Epithelial cell of proximal tubule (primary cell): ENCODE measurements at places on chromosomes 11 and 22. TPM values are rescaled to one million over a fixed set of nuclear protein-coding genes. Genes with fewer than 3 reads are reported as not detected.

The GVQW3 gene
- total RNA-seq: 0.87 and 7.0 TPM in 2 replicates

DNA sequence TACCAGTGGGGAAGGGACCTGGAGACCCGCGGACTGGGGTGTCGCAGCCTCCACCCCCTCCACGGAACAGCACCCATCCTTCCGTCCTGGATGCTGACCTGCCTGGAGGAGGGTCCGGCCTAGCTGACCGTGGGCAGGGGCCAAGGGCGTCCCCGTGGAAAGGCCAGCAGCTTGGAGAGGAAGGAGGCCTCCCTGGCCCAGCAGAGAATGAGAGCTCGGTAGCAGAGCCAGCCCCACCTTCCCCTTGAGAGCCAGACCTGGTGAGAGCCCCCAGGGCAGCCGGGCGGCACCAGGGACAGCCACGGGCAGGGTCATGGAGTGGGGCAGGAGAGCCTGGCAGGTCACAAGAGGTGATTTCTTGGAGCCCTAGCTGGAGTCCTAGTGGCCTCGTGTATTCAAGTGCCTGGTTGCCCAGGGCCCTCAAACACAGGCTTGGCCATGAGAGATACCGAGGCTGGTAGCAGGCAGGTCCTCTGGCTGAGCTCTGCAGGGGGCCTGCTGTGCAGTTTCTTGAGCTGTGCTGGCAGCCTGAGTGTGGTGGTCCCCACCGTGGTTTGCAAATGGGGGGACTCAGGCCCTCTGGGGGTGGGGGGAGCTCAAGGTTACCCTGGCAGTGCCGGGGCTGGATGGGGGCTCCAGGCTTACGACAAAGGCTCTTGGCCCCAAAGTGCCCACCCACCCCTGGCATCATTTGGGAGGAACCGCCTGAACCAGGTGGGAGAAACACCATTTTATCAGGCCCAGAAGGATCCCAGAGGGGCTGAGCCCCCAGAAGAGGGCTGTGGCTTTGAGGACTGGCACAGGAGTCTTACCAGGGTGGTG, 7.6 kb downstream of the TSPAN32 start:
- DNase-seq: no peak

- DNase-seq: peak; percentile 30
Observed at GRCh38 chr11:116835791-116836631, 1.4 kb downstream of the APOA1 start.

The MAJIN gene
- not detected in 2 replicates for total RNA-seq

GRCh38 chr11:71194710-71195109, 57.7 kb downstream of the SHANK2 start:
- DNase-seq: no peak

The P2RY2 gene
- total RNA-seq: 1.1 and 5.4 TPM in 2 replicates

DNA sequence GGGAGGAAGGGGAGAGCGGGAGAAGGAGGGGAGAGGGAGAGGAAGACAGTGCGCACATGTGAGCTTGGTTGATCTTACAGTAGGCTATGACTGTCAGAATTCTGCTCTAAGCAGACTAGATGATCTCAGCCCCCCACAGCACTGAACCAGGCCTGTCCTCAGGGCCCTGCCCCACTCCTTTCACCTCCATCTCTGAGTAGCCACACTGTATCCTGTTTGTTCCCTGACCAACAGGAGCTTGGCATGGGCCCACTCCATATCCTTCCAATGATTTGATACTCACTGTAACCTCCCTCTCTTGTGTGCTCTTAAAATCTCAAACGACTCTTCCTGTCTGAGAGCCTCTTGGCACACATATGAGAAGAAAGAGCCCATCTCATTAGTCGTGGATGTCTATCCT, 86.1 kb upstream of the PARVA start:
- no peak for DNase-seq

- DNase-seq: no peak
Observed at GRCh38 chr11:7251487-7251835, 243 bp upstream of the SYT9 start.

DNA sequence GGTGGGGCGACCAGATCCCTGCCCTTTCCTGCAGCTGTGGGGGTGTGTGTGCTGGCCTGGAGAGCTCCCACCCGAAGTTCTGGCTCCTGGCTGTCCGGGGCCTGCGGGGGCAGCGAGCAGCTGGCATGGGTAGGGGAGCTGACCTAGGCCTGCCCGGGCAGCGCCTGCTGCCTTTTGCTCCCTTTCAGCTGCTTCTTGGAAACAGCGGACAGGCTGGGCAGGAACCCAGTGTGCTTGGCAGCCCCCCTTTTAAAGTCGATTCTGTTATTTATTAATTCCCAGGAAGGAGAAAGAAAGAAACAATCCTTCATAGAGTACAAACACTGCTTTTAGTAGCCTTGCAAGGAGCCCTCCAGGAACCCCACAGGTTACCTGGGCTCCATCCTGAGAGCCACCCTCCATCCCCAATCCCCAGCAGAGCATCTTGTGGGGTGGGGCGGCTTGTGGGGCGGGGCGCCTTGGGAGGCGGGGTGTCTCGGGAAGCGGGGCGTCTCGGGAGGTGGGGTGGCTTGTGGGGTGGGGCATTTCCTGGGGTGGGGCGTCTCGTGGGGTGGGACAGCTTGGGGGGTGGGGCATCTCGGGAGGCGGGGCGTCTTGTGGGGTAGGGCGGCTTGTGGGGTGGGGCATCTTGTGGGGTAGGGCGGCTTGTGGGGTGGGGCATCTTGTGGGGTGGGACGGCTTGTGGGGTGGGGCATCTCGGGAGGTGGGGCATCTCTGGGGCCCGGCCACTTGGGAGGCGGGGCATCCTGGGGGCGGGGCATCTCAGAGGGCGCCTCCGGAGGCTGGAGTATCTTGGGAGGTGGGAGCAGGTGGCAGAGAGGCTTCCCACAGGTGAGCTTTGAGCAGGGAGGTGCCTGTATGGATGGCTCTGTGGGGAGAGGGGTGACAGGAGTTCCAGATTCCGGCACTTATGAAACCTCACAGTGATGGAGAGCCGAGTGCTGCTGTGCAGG, 7.0 kb downstream of the CD81 start:
- no peak for DNase-seq

The DGAT2 gene
- total RNA-seq: 1.8 and 2.0 TPM in 2 replicates

DNA sequence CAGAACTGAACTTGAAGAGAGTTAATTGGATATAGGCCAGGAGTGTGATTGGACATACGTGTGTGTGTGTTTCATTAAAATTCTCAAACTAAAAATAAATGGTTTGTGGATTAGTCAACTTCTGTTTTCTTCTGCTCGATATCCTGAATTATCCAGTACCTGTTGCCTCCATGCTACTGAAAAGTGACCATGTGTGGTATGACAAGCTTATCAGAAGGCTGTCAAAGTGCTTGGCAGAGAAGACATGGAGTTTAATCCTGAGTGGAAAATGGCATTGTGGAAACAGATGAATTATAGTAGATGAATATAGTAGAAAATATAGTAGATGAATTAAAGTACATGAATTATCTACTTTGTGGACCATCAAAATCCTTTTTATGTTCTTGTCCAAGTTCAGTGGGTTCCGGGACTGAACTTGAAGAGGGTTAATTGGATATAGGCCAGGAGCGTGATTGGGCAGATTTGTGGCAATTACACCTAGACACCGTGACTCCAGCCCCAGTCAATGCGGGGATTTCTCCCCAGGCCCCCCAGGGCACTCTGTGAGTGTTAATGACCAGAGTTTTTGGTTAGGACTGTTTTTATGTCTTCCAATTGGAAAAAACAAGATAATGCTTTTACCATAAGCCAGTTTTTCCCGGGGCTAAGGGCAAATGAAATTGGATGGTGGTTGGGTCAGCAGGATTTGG, 30.1 kb downstream of the GRAMD1B start:
- no peak for DNase-seq

GRCh38 chr22:23632178-23632577, at the start of gene DRICH1:
Gene DRICH1 (minus strand): TSS chr22:23632321. CDS start chr22:23632023, 298 bp downstream.
- no peak for DNase-seq

GRCh38 chr22:42881982-42882656, 25.0 kb upstream of the ARFGAP3 start:
- DNase-seq: no peak

- DNase-seq: no peak
Observed at GRCh38 chr11:34792814-34793258, 123.3 kb downstream of the APIP start.
